ENCODE measurements at places on chromosomes 5 and 9.
A peak's percentile ranks its signal among the peaks of the same experiment; 100 is the strongest.

- DNase-seq: no peak
Observed at GRCh38 chr9:85909390-85909789, 31.6 kb upstream of the NAA35 start.

DNA sequence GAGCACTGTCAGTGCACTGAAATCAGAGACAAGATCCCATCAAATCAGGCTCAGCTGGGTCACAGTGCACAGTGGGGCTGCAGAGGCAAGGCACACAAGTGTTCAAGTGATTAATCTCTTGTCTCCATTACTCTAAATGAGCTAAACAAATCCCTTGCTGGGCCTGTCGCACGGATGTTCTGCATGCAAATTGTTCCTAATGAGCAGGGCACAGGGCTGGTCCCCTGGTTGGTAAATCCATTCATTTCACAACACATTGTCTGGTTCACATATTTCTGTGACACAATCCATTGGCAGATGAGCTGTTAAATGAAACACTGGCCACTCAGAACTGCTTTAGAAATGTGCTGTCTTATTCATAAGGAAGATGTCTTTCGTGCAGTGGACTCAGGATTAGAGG, 167.9 kb upstream of the BRINP1 start:
- no peak for DNase-seq

- peak; percentile 30 for DNase-seq
Observed at GRCh38 chr5:63439537-63439936, 522.7 kb downstream of the HTR1A start.

- no peak for DNase-seq
Observed at GRCh38 chr5:93236807-93237421, 344.1 kb downstream of the NR2F1-AS1 start.

GRCh38 chr5:172823840-172824362, 10.2 kb upstream of the ERGIC1 start:
- no peak for DNase-seq

DNA sequence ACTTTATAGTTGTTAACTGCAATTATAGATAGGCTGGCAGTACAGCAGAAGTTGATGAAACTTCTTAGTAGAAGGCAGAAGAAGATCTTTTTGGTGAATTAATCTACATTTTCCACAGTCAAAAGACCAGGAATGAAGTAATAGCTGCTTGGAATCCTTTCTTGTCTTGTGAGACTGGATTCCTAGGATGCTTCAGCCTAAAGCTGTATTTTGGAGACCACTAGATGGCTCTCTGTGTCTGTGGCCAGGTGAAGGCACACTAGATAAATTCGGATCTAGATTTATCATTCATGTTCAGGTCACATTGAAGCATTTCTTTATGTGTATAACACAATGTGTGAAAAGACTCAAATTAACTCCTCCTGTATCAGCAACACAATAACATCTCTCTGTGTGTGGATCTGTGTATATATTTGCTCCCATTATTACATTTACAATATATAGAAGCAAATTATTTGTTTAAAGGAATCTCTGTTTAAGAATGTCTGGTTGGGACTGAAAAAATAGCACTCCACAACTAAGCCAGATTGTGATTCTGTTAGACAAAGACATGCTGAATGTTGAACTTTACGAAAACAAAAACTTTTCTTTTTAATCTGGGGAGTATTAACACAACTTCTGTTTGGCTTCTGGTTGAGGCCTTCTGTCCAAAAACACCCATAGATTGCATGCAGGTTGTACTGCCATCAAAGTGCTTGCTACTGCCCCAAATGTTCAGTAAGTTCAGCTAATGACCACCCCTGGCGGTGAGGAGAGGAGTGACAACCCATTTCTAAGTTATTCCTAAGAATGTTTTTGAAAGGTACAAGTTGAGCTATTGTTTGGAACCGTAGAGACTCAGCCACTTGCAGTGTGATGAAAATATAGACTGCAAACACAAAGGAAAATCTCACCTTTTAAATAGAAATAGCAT, 10.6 kb downstream of the GRIN3A start:
- DNase-seq: peak; percentile 41

DNA sequence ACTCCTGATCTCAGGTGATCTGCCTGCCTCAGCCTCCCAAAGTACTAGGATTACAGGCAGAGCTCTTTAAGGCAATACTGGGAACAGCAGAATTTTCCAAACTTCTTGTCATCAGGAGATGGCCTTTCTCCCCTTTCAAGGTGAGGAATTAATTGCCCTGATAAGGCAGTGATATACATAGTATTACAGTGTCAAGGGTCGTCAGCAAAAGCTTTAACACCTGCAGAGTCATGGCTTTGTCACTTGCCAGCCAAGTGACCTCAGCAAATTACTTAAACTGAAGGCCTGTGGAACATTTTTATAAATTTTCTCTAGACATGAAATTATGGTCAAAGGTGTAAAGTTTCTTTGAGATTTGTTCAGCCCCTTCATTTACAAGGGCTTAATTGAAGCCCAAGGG, 59.5 kb downstream of the FBXO38 start:
- no peak for DNase-seq

- DNase-seq: no peak
Observed at GRCh38 chr9:111158363-111158762, 120.1 kb upstream of the LPAR1 start.

DNA sequence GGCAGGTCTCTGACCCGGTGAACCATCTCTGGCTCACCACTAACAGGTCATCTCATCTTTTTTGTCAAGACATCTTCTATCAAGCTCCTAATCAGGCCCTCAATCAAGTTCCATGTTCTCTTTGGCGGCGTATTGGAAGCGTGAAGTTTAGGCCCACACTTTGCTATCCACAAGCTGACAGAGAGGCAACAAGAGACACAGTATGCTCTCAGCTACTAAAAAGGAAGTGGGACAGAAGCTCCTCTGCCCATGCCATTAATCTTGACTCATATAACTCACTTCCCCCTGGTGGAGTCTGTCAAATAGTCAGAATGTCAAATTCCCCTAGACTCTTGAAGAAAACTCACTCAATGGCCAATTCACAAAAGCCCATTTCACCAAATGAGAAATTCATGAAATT, 77.6 kb upstream of the TMC1 start:
- DNase-seq: no peak

DNA sequence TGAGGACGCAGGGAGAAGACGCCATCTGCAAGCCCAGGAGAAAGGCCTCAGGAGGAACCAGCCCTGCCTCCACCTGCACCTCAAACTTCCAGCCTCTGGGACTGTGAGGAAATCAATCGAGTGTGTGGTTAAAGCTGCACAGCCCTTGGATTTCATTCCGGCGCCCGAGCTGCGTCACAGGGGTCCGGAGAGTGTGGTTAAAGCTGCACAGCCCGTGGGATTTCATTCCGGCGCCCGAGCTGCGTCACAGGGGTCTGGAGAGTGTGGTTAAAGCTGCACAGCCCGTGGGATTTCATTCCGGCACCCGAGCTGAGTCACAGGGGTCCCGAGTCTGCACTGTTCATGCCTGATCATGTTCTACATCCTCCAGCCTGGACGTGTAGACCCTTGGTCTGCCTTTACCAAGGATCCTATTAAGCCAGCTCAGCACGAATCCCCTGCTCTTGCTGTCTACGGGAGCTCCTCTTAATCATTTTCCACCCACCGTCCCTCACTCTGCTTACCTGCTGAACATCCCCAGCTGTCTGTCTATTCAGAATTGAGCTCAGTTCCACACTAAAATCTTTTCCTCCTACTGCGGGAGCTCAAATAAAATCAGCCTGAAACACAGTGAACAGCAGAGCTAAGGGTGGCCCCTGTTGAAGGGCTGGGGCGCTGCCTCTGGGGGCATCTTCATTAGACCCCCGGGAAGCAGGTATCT, 73.0 kb upstream of the OLFM1 start:
- no peak for DNase-seq

GRCh38 chr5:4023753-4024335, 428.2 kb downstream of the IRX1 start:
- DNase-seq: no peak

- no peak for DNase-seq
Observed at GRCh38 chr9:23769307-23769935, 56.6 kb downstream of the ELAVL2 start.

DNA sequence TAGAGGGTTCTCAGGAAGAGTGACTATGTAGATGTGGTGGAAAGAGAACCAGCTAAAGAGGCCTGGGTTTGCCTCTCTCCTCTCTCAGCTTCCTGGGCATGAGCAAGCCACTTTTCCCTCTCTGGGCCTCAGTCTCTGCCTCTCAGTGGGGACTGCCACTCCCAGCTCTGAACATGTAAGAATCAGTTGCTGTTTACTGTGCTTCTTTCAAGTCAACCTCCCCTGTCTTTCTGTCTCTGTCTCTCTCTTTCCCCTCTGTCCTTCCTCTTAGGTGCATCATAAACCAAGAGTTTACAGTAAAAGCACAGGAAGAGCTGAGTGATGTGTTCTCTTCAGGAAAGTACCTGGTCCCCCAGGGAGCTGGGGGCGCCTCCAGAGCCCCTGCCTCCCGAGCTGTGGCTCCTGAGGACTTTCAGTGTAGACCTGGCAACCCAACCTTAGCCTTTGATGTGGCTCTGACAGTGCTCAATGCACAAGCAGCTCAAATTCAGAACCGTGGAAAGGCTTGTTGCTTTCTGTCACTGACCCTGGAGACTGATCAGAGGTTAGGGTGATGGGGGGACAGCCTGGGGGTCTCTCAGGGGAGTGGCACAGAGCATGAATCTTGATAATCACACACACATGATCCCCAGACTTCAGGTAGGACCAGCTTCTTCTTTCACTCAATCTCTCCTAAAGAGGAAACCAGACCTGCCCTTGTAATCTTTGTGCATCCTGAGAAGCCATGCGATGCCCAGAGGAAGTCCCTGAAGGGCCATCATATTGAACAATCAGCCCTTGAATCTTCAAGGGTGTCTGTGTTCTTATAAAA, 59.4 kb upstream of the TNFSF8 start:
- no peak for DNase-seq

- DNase-seq: peak; percentile 72
Observed at GRCh38 chr5:142186857-142187594, 78.4 kb downstream of the NDFIP1 start.

GRCh38 chr5:74409166-74409706, 231.3 kb downstream of the ENC1 start:
- DNase-seq: no peak

- no peak for DNase-seq
Observed at GRCh38 chr9:86043999-86044398, 55.4 kb downstream of the GOLM1 start.

DNA sequence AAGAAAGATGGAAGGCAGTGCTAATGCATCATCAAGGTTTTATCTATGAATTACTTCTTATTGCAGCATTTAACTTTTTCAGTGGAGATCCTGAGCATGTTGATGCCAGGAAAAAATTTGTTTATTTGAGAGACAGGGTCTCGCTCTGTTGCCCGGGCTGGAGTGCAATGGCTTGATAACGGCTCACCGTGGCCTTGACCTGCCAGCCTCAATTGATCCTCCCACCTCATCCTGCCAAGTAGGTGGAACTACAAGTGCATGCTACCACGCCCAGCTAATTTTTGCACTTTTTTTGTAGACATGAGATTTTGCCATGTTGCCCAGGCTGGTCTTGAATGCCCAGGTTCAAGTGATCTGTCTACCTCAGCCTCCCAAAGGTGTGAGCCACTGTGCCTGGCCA, 47.2 kb downstream of the AOPEP start:
- DNase-seq: no peak

GRCh38 chr5:62268792-62269191, 37.2 kb upstream of the KIF2A start:
- no peak for DNase-seq

DNA sequence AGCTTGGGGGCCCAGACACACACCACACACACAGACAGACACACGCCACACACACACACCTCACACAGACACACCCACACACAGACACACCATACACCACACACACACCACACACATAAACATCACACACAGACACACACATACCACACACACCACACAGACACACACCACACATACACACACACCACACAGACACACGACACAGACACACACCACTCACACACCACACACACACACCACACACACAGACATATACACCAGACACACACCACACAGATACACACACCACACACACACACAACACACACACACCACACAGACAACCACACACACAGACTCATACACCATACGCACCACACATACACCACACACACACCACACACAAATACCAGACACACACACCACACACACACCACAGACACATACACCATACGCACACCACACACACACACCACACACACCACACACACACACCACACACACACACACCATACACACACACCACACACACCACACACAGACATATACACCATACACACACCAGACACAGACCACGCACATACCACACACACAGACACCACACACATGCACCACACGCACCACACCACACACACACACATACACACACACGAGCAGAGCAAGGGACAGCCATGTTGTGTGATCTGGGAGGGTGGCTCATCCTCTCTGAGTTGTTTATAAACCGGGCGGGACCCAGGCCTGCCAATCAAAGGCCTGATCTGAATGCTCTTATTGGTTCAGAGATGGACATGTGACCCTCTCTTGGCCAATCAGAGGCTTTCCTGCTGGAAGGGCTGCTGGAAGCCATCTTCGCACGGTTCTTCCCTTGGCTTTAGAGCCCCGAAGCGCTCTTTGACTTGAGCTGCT, 148.3 kb downstream of the GAPVD1 start:
- peak; percentile 94 for DNase-seq

DNA sequence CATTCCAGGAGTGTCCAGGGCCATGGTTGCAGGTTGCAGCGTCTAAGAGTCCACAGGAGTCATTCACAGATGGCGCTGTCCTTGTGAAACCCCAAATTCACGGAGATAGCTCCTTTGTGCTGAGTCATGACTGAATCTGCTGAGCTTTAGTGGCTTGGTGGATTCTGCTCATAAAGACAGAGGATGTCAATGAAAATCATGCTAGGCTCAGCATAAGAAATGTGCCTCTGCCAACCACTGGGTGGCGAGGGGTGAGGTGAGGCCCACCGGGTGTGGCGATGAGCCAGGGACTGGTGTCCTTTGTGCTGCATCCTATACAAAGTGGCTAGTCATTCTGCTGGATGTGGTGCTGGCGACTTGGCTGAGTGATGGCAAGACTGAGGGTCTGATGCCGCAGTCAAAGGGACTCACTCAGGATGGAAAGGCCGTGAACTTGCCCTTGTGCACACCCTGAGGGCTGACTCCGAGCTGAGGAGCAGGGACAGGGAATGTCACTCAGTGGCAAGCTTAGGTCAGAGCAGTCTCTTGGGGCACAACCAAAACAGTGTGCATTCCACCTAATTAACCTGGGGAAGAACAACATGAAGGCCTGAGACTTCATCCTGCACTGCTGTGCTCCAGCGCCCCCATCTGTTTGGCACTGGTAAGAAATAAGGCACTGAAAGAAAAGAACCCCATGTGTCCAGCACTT, 71.5 kb downstream of the DAP start:
- peak; percentile 14 for DNase-seq

- DNase-seq: peak; percentile 86
Observed at GRCh38 chr9:128420060-128420650, 502 bp upstream of the CERCAM start.

- no peak for DNase-seq
Observed at GRCh38 chr5:35908228-35908627, 30.2 kb downstream of the CAPSL start.
